ENCODE measurements at places on chromosomes 3 and 15.

DNA sequence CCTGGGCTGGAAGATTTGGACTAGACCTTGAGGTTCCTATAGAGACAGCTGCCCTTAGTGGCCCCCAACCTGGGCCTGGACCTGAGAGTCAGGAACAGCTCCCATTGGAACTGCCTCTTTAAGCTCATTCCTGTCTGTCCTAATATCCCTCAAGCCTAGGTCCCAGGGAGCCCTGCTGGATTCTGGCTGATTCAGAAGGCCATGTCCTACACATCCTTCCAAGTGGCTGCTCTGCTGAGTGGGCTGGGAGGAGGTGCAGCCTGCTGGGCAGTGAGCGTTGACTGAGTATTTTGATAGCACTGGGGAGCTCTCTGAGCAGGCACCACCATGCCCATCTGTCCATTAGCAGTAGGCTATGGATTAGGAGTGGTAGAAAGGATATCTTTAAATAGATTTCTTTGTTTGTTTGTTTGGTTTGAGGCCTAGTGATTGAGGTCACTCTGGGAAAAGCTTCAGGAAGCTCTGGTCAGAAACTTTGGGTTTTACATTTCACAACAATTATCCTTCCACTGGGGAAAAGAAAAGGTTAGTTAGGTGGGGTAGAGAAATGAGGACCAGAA, 54.6 kb upstream of the ATOSA start:
- DNase-seq = no peak

- no peak for DNase-seq
Observed at GRCh38 chr15:71332431-71333004, 217.2 kb downstream of the THSD4 start.

DNA sequence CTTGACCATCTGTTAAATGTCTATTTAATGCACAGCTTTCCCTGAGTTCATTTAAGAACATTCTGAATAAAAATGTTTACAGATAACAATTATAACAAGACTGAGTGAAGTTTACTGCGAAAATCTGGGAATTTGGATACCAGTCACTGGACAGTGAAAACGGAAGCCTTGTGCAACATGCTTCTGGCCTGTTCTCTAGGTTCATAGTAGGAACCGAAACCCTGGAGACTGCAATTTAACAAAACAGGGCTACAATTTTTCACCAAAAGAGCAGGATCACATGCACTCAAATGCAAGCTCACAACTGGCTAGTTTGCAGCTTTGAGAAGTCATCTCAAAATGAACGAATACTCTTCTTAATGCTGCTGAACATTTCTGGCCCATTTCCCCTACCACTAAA, 435.9 kb downstream of the NR2F2 start:
- no peak for DNase-seq

- DNase-seq = no peak
Observed at GRCh38 chr3:138949445-138950005, 2.5 kb downstream of the FOXL2NB start.

DNA sequence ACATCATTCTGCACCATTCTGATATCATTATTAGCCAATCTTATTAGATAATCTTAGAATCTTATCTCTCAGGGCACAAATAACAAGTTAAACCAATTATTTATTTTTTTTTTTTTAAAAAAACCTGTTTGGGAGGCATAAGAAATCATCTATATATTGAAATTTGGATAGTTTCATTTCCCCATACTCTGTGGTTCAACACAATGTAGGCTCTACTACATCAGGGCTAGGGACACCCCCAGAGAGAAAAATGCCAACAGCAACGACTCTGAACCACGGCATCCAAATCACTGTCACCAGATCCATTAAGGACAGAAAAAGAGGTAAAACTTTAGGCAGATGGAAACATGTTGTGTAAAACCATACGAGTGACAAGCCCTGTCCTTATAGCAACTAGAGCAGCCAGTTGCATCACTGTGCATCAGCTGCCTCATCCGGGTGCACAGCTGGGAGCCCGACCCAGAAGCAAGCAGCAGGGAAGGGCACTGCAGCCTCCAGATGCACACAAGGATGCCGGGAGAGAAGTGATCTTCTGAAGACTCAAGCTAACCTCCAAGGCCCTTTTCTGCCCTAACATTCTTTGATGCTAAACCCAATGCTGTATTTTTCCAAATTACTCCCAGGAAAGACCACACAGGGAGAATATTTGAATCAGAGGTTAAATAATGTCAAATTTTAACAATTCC, 381.1 kb downstream of the CTNNB1 start:
- no peak for DNase-seq

DNA sequence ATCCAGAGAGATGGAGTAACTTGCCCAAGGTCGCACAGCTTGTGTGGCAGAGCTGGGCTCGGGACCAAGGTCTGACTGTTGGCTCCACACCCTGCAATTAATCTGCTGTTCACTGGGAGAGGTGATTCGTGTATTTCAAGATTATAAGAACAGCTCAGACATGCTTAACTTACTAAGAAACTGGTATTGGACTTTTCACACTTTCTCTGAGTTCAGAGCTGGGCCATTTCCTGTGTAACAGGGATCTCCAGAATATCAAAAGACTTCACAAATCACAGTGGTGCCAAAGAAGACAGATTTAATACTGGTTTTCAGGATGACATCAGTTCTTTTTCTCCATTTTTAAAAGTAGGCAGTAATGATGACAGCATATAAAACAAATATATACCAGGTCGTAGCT, 156.8 kb upstream of the UBE2E1 start:
- DNase-seq = no peak

DNA sequence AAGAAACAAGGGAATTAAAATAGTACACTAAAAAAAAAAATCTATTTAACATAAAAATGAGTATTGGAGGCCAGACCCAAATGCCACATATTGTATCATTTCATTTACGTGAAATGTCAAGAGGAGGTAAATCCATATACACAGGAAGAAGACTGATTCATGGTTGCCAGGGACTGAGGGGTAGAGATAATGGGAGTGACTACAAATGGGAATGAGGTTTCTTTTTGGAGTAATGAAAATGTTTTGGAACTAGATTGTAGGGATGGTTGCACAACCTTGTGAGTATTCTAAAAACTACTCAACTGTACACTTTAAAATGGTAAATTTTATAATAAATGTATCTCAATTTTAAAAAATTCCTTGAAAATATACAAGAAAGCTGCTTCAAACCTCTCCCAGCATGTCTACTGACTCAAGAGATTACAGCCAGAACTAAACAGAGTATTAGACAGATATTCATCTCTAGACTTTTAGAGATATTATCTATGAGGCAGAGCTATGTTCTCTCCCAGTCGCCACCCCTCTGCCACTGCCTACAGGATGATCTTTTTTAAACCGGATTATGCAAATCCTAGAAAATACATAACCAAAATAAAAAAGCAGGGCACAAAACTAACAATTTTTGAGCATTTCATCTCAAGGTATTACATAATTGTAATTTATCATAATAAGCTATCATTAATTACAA, 6.2 kb downstream of the HLTF start:
- no peak for DNase-seq

- DNase-seq = no peak
Observed at GRCh38 chr15:77186594-77187011, 115.7 kb upstream of the TSPAN3 start.

- DNase-seq = no peak
Observed at GRCh38 chr3:132488151-132488550, 70.8 kb downstream of the DNAJC13 start.

DNA sequence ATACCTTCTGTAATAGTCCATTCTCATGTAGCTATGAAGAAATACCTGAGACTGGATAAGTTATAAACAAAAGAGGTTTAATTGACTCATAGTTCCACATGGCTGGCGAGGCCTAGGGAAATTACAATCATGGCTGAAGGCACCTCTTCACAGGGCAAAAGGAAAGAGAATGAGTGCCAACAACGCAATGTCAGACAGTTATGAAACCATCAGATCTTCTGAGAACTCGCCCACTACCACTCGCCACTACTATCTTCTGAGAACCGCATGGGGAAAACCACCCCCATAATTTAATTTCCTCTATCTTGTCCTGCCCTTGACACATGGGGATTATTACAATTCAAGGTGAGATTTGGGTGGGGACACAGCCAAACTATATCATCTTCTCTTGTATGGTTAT, 406.8 kb upstream of the CBLB start:
- DNase-seq = no peak

GRCh38 chr3:66693461-66694031, 192.7 kb upstream of the LRIG1 start:
- peak; percentile 3 for DNase-seq

- peak; percentile 50 for DNase-seq
Observed at GRCh38 chr3:54931182-54931581, 3.3 kb upstream of the LRTM1 start.

- DNase-seq = no peak
Observed at GRCh38 chr3:188860147-188860546, 311.6 kb upstream of the TPRG1 start.

DNA sequence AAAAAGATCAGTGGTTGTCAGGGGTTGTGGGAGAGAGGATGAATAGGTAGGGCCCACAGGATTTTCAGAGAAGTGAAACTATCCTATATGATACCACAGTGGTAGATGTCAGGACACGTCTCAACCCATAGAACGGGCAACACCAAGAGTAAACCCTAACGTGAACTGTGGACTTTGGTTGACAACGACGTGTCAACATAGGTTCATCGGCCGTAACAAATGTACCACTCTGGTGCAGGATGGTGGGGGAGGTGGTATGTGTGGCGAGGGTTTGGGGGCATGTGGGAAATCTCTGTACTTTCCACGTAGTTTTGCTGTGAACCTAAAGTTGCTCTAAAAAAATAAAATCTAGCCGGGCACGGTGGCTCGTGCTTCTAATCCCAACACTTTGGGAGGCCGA, 13.0 kb upstream of the PIGZ start:
- no peak for DNase-seq

GRCh38 chr3:64824394-64824909, 136.7 kb upstream of the ADAMTS9 start:
- DNase-seq = no peak

DNA sequence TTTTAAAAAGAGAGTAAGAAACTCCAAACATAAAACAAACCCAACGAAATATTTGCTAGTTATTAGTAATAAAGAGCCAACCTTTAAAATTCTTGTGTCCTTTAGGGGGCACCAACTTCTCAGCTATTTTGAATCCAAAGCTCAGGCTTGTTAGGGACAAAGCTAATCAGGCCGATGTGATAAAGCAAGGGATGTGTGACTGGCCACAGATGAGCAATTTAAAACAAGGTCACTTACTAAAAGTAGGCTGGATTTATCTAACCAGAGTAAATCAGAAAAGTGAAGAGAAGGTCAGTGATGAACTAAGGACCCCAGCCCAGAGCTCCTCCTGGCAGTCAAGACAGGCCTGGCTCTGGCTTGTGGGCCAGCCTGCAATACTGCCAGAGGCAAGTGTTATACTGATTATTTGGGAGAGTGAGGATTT, 108.5 kb downstream of the CYP19A1 start:
- DNase-seq = no peak

DNA sequence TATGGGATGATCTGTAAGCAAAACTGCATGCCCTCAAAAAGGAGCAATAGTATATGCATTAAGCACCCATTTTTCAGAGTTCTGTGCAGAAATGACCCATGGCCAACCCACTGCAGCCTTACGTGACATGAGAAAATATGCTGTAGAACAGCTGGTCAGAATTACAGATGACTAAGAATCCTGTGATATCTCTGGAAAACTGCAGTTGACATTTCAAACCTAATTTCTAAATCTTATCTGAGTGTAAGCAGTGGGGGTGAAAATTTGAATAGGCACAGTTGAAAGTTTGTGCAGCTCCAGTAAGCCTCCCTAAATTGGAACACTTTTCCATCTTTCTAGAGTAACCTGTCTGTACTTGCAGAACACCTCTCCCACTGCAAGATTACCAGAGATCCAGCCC, 28.7 kb upstream of the COL6A6 start:
- DNase-seq = no peak

GRCh38 chr15:69496001-69496400, 43.4 kb downstream of the RPLP1 start:
- DNase-seq = no peak

- DNase-seq = no peak
Observed at GRCh38 chr15:41689834-41690233, 29.6 kb downstream of the MGA start.

DNA sequence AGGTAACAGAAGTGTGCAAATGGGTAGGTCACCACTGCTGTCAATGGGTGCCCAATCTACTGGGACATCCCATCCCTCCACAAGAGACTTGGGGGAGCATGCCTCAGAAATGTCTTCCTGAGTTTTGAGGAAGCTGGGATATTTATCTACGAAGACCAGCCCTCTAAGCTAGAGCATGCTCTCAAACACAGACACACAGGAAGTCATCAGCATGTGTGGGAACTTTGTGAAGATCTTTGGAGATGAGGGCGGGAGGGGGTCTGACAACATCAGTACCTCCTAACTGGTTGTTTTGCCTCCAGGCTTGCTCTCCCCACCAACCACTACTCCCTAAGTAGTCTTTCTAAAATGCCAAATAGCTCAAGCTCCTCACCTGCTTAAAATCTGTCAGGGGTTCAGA, 3.5 kb upstream of the MEF2A start:
- no peak for DNase-seq

GRCh38 chr15:24877174-24877573, 77.6 kb upstream of the SNRPN start:
- no peak for DNase-seq

- no peak for DNase-seq
Observed at GRCh38 chr3:22244761-22245521, 493.9 kb upstream of the ZNF385D start.

DNA sequence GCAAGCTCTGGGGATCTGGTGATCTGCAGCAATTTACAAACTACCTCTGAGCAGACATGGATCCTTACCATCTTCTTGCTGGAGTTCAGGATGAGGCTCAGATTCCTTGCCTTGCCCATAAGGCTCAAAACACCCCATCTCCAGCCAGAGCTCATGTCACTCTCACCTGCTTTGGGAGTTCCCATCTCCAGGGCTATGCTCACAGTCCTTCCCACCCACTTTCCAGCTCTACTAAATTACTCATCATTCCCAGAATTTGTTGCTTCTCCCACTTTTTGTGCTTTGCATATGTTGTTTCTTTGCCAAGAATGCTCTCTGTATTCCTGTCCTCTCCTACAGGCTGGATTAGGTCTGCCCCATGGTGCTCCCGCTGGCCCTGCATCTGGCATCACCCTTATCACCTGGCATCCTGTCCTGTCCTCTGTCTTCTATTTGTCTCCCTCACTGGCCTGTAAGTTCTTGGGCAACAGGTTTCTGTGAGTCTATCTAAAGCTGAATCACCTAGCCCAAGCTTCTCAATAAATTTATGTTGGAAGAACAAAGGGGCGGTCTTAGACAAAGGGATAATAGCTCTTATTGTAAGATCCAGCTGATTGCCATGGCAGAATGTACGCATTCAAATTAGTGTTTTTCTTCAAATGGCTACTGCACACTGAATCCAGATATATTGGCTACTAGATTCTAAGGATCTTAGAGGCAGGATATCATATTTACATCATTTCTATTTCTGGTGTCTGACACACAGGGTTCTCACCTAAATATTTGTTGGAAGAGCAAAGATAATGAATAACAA, 179.2 kb downstream of the CLSTN2 start:
- DNase-seq = no peak

DNA sequence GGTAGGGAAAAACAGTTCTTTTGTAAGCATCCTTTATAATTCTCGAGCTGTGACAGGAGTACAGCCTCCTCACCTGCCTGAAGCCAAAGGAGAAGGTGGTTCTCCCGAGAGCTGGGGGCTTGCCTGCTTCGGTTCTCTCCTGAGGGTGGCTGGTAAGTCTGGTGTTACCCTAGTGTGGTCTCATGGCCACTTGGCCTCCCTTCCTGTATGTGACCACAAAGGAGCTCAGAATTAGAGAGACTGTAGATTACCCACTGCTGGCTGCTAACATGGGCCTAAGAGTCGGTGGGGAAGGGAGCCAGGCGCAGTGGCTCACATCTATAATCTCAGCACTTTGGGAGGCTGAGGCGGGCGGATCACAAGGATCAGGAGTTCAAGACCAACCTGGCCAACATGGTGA, 12.6 kb downstream of the PDHB start:
- DNase-seq = no peak

Data from nucleus accumbens (tissue), 56 donors.